Activated CD4-positive, alpha-beta memory T cell treated with anti-CD3 and anti-CD28 coated beads for 36 hours (primary cell): ENCODE measurements at places on chromosomes 12 and 14.

GRCh38 chr12:124713436-124714082, 146.1 kb upstream of the NCOR2 start:
- DNase-seq = peak; percentile 78

DNA sequence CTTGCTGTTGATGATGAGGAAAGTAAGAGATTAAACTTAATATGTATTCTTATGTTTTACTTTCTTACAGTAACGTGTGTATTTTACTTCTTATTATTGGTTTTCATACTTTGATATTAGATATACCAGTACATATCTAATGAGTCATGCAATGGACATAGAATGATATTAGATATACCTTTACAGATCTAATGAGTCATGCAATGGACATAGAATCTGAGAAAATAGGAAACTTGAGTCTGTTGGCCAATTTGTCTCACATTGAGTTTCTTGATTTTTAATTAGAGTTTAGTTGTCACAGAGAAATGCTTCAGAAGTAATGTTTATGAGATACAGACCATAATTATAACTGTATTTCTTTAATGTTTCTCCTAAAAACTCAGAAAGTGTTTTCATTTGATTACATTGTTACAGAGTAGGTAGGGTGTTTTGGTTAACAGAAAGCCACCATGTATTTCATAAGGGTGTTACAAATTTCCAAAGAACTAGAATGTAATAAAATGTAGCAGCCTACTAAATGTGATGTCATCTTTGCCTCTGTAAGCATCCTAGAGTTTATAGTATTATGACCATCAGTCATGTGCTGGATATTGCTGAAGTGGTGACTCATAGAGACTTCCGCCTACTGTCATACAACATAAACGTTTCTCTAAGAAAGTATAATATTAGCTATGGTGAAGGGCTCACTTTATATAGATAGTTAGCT, 3.0 kb downstream of the GAS2L3 start:
- no peak for DNase-seq

DNA sequence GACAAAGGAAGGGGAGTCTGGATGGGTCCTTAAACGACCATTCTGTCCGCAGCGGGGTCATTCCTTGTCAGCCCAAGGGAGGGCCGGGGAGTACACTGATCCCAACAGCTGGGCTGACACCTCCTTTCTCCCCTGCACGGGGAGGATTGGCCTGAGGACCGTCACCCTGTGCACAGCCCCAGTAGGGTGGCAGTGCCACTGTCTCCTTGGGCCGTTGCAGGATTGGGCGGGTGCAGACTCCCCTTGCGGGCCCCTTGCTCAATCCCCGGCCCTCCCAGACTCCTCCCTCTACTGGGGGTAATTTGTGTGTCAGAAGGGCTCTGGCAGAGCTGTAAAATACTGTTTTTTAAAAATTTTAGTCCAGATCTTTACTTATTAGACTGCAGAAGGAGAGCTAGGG, 12.6 kb upstream of the AMN start:
- DNase-seq = no peak

DNA sequence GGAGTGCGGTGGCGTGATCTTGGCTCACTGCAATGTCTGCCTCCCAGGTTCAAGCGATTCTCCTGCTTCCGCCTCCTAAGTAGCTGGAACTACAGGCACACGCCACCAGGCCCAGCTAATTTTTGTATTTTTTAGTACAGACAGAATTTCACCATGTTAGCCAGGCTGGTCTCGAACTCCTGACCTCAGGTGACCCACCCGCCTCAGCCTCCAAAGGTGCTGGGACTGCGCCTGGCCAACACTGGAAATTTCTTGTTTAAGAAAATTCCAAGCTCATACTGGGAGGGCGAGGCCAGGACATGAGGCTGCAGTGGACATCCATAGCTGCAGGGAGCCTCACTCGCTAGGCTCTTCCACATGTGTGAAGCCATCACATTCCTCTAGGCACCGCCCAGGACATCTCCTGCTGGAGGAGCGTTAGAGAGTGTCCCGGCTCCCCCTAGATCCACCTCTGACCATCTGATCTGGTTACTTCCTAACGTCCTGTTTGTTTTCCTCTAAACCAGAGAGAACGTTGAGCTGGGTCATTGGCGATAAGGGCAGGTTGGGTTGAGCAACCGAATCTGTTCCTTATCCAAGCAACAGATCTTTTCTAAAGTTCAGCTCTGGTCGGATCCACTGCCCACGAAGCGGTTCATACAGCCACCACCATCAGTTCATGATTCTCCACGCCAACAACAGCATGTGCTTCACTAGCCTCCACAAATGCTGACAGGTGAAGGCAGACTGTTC, 108.2 kb upstream of the MED13L start:
- DNase-seq = no peak

DNA sequence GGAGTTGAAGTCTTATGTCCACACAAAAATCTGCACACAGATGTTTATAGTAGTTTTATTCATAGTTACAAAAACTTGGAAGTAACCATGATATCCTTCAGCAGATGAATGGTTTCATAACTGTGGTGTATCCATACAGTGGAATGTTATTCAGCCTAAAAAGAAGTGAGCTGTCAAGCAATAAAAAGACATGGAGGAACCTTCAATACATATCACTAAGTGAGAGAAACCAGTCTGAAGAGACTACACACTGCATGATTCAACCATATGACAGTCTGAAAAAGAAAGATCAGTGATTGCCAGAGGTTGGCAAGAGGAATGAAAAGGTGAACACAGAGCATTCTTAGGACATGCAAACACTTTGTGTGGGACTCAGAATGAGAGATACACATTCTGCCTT, 18.6 kb upstream of the IFNG start:
- DNase-seq = no peak

- no peak for DNase-seq
Measured at GRCh38 chr12:73226593-73226992, 954.4 kb downstream of the TRHDE start.

- DNase-seq = no peak
Measured at GRCh38 chr14:72434856-72435255, 459.0 kb downstream of the DPF3 start.

GRCh38 chr12:5099591-5099990, 55.9 kb downstream of the KCNA5 start:
- DNase-seq = no peak

DNA sequence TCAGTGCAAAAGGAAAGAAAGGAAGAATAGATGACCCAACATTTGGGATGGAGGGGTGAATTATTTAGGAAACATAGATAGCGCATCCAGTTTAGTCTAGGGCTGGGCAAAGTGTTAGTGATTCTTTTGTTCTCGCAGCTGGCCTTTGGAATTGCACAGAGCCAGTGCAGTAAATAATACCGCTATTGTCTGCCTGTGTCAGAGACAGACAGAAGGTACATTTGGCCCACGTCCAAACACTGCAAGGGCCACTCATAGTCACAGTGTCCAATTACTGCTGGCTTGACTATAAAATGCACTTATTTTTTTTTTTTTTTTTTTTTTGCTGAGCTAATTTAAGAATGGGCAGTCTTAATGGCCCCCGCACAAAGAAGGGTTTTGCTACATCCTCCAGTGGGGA, 638.6 kb downstream of the BCL11B start:
- DNase-seq = no peak

DNA sequence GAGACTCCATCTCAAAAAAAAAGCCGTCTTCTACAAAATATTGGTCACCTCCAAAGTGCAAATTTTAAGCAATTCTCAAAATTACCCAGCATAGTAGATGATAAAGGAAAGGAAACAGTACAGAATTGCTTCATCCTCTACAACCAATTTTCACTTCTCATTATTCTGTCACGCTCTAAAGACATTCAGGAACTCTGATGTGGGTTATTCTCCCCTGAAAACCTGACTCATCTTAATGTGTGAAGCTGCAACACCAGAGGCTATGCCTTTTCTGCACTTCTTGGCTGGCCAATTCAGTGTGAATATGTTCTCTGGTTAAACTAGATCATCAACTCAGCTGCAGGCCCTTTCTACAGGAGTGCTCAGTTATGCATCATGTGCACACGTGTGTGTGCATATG, 11.0 kb downstream of the PTGER2 start:
- DNase-seq = peak; percentile 53

GRCh38 chr14:42192738-42193653, 586.3 kb downstream of the LRFN5 start:
- DNase-seq = no peak

GRCh38 chr12:26737487-26738030, 95.4 kb downstream of the ITPR2 start:
- DNase-seq = no peak

DNA sequence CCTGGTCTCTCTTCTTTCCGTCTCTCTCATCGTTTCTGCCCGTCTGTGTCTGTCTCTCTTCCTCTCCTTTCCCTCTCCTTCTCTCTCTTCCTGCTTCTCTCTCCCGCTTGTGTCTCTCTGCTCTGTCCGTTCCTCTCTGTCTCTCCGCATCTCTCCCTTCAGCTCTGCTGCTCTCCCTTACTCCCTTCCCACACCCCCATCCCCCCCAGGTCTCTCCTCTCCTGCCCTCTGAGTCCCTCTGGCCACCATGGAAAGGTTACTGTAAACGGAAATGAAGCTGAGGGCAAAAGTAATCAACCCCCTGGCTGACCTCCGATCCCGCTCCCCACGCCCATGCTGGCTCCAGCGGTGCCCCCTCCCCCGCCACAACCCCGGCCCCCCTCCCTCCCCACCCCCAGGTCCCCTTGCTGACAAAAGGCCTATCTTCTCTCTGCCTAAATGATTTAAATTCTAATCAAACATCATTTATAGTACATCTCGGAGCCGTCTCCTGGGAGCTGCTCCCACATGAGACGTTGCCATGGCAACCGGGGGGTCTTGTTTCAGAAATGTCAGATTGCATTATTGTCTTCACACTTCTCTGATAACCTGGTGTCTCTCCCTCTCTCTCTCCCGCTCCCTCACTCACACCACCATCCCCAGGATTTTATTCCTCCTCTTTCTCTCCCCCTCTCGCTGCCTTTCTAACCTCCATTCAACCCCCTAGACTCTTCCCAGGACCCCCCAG, 203.8 kb downstream of the RBM19 start:
- DNase-seq = no peak

GRCh38 chr12:122834921-122835749, at the start of gene HIP1R:
Gene HIP1R (plus strand): TSS chr12:122835457. CDS start chr12:122835551, 94 bp downstream.
- DNase-seq = peak; percentile 64

- no peak for DNase-seq
Measured at GRCh38 chr14:103941462-103941861, 867 bp downstream of the RD3L start.

DNA sequence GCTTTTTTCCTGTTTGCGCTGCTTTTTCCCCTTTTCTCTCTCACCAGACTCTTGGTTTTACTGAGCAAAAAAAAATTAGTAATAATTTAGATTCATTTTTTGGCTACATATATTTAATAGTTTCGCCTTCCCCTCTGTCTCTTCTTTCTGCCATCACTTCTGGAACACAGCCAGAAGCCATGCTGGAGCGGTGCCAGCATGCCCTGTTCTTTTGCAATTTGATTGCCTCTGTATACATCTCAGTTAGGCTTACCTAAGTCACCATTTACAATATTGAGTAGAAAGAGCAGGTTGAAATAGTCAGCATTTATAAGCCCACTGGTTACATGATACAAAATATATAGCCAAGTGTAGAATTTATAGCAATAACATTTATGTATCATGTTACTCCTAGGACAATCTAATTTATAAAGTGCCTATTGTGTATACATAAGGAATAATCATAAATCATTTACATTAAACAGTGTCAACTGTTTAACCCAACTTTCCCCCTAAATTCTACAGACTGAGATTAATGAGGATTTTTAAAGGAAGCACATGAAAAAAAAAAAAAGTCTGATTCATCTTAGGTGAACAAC, 413.8 kb upstream of the SOX5 start:
- DNase-seq = no peak

DNA sequence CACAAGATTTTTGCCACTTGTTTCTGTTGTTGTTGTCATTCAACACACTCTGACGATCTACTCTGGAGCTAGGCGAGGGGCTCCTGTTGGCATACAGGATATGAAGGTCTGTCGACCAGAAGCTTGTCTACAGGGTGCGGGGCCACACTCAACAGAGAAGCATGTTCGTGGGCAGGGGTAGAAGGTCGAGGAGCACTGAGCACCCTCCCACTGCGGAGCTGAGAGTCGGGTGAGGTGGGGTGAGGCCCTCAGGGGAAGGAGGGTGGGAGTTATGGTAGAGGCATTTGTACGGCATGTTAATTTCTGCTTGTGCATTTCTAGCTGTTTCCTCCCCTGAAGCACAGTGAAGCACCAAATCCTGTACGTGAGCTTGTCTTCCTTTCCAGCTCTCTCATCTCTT, 115.1 kb downstream of the PRMT8 start:
- no peak for DNase-seq

GRCh38 chr12:52171950-52172512, 19.8 kb downstream of the KRT80 start:
- DNase-seq = peak; percentile 49

GRCh38 chr14:71078500-71078899, 171.2 kb downstream of the PCNX1 start:
- no peak for DNase-seq

- DNase-seq = no peak
Measured at GRCh38 chr12:16350682-16351081, 3.2 kb downstream of the MGST1 start.

DNA sequence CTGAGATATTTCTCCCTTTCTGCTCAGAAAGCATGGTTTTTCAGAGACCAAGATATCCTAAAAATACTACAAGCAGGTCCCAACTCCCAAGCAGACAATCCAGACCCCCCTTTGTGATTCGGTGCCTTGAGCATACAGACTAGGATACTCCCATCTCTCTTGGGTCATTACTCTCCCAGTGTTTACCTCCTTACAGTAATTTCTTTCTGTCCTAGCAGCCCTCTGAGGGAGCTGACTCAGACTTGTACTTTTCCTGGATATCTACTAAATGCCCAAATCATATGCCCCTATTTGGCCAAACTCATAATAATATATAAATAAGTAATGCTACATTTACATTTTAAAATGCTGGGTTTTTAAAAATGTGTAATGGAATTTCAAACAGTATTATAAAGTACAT, 355.6 kb downstream of the LRIG3 start:
- no peak for DNase-seq

DNA sequence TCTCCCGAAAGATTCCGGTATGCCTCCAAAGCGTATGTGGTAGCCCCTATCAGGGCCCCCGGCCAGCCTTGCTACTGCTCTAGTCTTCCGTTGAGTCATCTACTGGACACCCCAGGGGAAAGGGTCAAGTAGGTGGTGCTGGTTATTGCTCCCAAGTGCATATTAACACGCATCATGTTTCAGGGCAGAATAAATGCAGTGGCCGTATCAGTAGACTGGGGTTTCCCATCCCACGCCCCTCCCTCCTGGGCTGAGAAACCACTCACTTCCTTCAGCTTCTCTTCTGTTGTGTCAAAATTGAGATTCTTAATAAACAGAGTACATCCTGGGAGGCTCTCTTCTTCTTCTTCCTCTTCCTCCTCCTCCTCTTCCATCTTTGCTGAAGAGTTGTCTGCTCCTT, 39.3 kb downstream of the RBM19 start:
- no peak for DNase-seq

GRCh38 chr12:104736307-104736706, 221.8 kb downstream of the SLC41A2 start:
- DNase-seq = no peak

DNA sequence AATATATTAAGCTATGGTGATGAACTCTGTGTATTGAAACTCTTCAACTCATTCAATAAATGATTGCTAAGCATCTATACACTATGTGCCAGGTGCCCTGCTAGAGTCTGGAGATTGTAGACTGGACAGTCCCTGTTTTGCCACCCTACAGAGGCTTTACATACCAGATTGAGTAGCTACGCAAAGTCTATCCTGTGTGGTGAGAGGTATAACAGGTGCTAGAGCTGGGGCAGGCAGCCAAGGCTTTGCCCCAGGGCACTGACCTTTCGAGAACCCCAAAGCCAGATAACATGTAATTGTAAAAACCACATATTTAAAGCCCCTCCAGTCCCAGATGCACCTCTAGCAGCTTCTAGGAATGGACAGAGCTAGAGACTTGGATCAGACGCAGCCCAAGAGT, 52.8 kb downstream of the PPM1H start:
- DNase-seq = no peak
